IMR-90 (cell line): ENCODE measurements at places on chromosomes 11 and 22. TPM values are rescaled to one million over a fixed set of nuclear protein-coding genes. Genes with fewer than 3 reads are reported as not detected.

The ZNRF3 gene
- 1.4 TPM in 2 replicates for total RNA-seq

The OR10G8 gene
- not detected in 2 replicates for total RNA-seq

DNA sequence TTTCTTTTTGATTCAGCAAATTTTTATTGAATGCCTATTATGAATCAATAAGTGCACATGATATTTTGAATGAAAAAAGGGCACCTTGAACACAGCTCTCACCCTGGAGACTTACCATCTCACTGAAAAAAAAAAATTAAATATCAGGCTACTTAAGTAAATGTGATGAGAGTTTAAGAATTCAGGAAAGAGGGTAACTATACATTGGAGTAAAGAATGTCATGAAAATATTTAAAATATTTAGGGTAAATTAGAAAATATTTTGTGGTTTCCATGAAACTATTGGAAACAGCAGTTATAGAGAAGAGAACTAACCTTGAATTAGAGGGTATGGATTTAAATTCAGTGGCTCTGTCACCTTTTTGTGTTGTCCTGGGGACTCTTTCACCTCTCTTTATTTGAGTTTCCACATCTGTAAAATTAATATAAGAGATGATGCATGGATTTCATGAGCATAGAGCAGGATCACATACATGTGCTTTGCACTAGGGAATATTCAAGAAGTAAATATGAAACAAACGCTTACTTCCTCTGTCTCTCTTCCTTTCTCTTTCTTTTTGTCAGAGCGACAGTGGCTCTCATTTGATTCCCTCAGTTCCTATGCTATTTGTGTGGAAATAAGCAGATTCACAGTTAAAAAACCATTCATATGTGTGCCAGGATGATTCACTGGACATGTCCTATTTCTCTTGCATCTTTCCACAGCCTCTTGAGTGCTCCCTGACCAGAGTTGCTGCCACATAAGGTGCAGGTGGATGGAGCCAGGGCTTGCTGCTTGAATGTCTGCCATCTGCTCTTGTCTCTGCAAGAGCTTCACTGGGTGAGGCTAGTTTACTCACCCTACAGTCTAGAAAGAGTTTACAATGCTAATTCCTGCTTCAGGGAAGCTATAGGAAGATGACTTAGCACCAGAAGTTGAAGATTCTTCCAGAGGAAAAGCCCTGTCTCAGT, 533.1 kb downstream of the ETS1 start:
- H3K4me3 ChIP-seq = no peak overlapping the region
- H3K36me3 ChIP-seq = no peaks in the 10 kb centered on the region
- no peaks in the 10 kb centered on the region for H3K27me3 ChIP-seq
- peak; percentile 47 for DNase-seq
- H3K4me1 ChIP-seq = peaks cover 10% of the 10 kb centered on the region

DNA sequence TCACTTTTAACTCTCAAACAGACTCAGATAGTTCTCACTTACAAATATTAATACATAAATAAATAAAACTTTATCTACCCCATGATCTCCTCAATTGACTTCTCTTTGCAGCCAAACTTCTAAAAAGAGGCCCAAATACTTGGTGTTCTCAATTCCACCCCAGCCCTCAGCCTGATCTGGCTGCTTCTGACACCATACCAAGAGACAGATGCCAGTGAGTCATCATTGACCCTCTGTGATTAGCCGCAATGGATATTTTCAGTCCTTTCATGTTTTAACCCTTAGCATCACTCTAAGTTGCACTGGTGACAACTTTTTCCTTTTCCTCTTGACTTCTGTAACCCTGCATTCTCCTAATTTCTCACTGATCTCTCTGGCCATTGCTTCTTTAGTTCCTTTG, 184.1 kb upstream of the ARHGAP20 start:
- H3K36me3 ChIP-seq = no peaks in the 10 kb centered on the region
- no peak overlapping the region for H3K27ac ChIP-seq
- H3K4me3 ChIP-seq = no peak overlapping the region
- H3K27me3 ChIP-seq = no peaks in the 10 kb centered on the region
- peaks cover 10% of the 10 kb centered on the region for H3K4me1 ChIP-seq

DNA sequence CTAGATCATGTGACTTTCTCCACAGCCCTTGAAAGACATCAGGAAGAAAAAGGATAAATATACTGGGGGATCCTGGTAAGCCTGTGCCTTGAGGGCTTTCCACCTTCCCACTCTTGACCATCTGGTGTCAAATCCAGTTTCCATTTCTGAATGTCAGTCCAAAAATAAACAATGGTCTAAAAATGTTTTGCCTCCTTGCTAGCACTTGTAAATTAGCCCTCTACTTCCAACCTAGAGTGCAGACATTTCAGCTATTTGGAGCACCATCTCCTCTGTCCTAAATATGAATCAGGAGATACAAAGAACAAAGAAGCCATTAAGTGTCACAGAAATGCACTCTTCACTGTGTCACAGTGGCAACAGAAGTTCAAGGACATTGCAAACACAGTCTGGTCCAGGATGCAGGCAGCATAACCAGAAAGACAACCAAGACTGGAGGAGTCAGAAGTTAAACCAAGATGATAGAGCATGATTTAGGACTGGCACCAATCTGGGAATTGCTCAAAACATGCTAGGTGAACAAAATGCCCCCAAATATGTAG, 88.1 kb downstream of the CCDC34 start:
- H3K27me3 ChIP-seq = peaks cover 42% of the 10 kb centered on the region
- no peak overlapping the region for H3K27ac ChIP-seq
- no peaks in the 10 kb centered on the region for H3K36me3 ChIP-seq
- H3K4me1 ChIP-seq = no peaks in the 10 kb centered on the region
- DNase-seq = no peak
- no peak overlapping the region for H3K4me3 ChIP-seq

DNA sequence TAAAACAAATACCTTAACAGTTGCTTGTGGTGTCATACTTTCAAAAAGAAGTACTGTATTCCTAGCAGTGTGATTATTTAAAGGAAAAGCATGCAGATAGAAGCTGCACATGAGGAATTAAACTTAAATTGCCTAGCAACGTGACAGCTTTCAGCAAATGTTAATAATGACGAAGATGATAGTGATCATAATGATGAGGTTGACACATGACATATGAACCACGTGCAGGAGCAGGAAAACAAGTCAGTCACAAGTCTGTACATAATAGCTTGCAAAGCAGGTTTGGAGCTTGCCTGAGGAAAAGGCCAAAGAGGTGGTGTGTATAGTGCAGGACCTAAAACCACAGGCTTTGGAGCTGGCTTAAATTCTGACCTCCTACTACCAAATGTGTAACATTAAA, 30.6 kb upstream of the PIK3C2A start:
- no peaks in the 10 kb centered on the region for H3K4me1 ChIP-seq
- no peaks in the 10 kb centered on the region for H3K27me3 ChIP-seq

The MS4A6A gene
- not detected in 2 replicates for total RNA-seq

DNA sequence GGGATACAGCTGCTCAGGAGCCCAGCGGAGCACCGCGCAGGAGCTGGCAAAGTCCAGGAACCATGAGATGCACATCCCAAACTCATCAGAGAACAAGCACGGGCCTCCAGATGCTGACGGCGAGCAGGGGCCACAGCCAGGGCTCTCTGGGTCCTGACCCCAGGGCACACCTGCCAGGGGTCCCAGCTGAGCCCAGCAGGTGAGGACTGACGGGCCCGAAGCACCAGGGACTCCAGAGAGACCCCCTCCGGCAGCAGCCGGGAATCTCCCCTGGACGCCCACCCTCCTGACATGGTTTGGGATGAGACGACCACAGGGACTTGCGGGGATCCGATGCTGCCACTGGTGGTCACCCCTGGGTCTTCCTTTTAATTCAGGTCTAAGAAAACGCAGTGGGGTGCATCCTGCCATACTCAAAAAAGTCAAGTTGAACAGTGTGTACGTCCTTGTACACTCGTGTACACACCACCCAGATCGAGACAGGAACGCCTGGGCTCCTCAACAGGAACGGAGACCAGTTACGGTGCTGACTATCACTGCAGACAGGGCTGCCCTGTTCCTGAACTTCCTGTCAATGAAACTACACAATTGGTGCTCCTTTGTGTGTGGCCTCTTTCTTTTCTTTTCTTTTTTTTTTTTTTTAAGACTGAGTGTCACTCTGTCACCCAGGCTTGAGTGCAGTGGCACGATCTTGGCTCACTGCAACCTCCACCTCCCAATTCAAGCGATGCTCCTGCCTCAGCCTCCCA, 21.9 kb downstream of the TTLL8 start:
- no peaks in the 10 kb centered on the region for H3K36me3 ChIP-seq
- H3K27me3 ChIP-seq = peaks cover 16% of the 10 kb centered on the region
- H3K4me1 ChIP-seq = no peaks in the 10 kb centered on the region
- no peak for DNase-seq
- no peak overlapping the region for H3K4me3 ChIP-seq
- H3K27ac ChIP-seq = no peak overlapping the region

The TRIM66 gene
- 3.9 and 5.0 TPM in 2 replicates for total RNA-seq

DNA sequence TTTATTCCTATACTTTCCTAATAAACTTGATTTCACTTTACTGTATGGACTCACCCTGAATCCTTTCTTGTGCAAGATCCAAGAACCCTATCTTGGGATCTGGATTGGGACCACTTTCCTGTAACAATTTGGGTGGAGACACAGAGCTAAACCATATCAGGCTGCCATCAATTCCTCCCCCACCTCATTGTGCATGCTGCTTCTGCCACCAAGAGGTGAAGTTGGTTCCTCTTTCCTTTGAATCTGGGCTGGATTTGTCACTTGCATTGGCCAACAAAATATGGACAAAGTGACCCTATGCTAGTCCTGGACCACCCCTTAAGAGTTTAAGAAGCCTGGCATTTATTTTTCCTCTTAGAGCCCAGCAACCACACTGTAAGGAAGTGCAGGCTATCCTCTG, 39.4 kb upstream of the CEP295 start:
- H3K36me3 ChIP-seq = no peaks in the 10 kb centered on the region
- no peaks in the 10 kb centered on the region for H3K4me1 ChIP-seq
- DNase-seq = no peak
- H3K27ac ChIP-seq = no peak overlapping the region
- no peak overlapping the region for H3K4me3 ChIP-seq
- peaks cover 8% of the 10 kb centered on the region for H3K27me3 ChIP-seq

The MS4A15 gene
- not detected in 2 replicates for total RNA-seq
